Left cardiac atrium (tissue), 4 donors: ENCODE measurements at places on chromosomes 6 and 20.

- DNase-seq = peak; percentile 42
Observed at GRCh38 chr6:85449388-85449817, 480 bp upstream of the NT5E start.

DNA sequence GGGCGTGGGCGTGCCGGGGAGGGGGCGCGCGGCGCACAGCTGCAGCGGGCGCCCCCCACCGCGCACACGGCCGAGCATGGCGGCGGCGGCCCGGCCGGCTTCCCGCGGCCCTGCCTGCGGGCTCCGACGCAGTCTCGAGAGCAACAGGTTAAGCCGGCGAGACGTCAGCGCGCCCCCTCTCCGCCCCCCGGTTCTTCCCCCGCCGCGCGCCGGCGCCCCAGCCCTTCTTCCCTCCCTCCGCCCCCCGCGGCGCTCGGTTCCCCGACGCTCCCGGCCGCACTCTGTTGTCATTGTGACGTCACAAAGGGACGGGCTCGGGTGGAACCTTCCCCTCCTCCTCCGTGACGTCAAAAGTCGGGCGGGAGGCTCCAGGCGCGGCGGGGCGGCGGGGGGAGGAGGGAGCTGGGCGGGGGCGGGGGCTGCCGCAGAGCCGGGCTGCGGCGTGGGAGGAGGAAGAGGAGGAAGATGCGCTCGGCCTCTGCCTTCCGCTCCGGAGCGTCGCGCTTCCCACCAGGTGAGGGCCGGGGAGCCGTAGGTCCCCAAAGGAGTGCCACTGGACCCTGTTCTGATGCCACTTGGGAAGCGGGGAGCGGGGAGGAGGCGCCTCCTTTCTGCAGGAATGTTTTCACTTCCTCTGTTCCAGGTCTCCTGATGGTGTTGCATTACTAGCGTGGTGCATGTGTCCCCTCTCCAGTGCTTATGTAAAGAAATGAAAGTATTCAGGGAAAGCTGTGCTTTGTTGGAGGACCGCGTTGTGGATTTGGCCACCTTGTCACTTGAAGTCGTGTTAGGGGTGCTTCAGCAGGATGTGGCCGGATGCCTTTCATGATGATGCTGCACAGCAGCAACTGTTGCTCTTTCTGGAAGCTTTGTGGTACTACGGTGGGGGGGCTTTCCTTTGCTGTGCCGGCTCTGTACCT, 2.8 kb downstream of the JARID2 start:
- peak; percentile 98 for DNase-seq

GRCh38 chr6:117494283-117494682, 11.8 kb downstream of the DCBLD1 start:
- DNase-seq = no peak

GRCh38 chr6:125078602-125079321, 74.8 kb upstream of the TPD52L1 start:
- DNase-seq = no peak

GRCh38 chr6:16939839-16940238, 162.0 kb upstream of the STMND1 start:
- DNase-seq = no peak

GRCh38 chr20:21498195-21498594, 15.7 kb downstream of the NKX2-2 start:
- DNase-seq = no peak

GRCh38 chr6:79989641-79990040, 14.8 kb upstream of the TTK start:
- no peak for DNase-seq

DNA sequence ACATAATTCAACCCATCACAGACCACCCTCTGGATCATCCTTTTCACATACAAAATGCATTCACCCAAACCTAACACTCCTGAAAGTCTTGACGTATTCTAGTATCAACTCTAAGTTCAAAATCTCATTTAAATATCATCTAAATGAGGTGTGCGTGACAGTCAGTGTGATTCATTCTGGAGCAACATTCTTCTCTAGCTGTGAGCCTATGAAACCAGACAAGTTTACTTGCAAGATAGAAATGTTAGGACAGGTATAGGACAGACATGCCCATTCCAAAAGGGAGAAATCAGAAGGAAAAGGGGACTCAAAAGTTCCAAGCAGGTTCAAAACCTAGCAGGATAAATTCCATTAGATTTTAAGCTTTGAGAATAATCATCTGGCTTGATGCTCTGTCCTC, 329.7 kb downstream of the CD83 start:
- DNase-seq = no peak

- no peak for DNase-seq
Observed at GRCh38 chr20:10466325-10466724, 31.2 kb downstream of the SLX4IP start.

- DNase-seq = no peak
Observed at GRCh38 chr20:1376408-1377270, 16.2 kb downstream of the FKBP1A start.

- no peak for DNase-seq
Observed at GRCh38 chr6:20640181-20640580, 105.9 kb downstream of the CDKAL1 start.

DNA sequence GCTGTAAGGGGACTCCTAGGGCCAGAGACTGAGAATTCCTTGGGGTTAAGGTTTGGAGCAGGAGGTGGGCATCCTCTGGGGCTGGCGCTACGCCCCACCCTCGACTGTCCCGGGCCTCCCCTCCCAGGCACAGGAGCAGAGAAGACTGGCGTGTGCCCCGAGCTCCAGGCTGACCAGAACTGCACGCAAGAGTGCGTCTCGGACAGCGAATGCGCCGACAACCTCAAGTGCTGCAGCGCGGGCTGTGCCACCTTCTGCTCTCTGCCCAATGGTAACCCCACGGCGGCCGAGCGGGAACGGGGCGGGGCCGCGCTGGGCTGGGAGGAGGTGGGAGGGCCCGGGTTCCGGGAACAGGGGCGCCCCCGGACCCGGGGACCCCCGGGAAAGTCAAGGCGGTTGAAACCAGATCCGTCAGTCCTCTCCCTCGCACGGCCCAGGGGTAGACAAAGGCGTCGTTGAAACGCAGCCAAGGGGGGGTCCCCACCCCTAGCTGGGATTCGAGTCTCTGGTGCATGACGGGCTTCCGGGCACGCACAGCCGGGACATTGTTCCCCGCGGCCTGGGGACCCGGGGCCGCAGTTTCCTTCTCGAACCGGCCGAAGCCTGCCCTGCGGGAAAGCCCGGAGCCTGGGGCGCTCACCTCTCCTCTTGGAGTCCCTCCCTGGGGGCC, 844 bp downstream of the WFDC2 start:
- DNase-seq = peak; percentile 43

GRCh38 chr6:3789018-3789895, 37.7 kb upstream of the PXDC1 start:
- no peak for DNase-seq

- DNase-seq = no peak
Observed at GRCh38 chr6:44373051-44373450, 14.5 kb upstream of the CDC5L start.

GRCh38 chr6:30405934-30406333, 61.0 kb downstream of the RPP21 start:
- DNase-seq = no peak

DNA sequence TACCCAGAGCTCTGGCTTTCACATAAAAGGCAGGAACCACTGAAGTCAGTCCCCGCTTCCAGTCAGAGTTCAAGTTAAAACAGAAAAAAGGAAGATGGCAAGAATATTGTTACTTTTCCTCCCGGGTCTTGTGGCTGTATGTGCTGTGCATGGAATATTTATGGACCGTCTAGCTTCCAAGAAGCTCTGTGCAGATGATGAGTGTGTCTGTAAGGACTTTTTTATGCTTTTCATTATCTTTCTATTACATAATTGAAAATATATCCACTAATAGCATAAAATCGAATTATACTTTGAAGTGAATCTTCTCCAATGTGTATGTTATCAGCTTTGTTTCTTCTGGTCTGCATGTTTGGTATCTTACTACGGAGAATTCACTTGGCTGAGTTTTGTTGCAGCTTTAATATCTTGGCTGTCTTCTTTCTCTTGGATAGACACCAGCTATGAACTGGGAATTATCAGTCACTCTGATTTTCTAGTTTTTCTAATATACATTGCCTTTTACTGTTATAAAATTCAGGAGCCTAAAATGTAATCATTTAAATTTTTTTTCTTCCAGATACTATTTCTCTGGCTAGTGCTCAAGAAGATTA, at the start of gene OTOR:
Gene OTOR, plus strand, starts transcription at position 51 of the 593 bp plus-strand sequence. Its CDS starts 44 bp downstream, at position 95.
- no peak for DNase-seq

- no peak for DNase-seq
Observed at GRCh38 chr20:56826705-56827665, 197.9 kb downstream of the TFAP2C start.

DNA sequence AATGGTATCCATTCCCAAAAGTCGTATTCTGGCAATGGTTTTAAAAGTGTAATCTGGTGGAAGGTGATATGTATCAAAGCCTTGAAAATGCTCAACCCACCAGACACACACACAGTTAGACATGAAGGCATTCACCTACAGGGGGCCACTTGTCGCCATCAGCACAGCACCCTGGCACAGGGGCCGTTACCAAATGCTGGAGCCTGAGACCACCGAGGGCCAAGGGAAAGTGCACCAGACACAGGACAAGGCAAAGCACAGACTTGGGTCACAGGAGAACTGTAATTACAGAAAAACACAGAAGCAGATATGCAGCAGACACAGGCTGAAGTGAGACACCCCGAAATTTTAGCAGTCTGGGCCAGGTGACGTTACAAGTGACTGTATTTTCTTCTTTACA, 9.3 kb downstream of the TAF4 start:
- DNase-seq = no peak

DNA sequence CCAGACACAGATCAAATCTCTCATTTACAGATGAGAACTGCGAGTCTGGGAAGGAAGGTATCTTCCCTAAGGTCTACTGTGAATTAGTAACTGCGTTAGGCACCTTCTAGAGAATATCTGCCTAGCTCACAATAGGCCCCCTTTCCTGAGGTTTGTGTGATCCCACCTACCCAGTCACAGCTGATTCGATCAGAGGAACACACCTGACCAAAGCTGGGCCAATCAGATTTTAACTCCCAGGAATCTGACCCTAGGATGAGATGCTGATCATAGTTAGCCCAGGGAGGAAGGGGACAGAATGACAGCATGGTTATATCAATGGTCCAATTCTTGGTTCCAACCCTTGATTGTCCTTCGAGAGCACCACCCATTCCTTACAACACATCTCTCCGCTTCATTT, 7.4 kb upstream of the CCDC167 start:
- DNase-seq = no peak

GRCh38 chr6:129936329-129937165, 75.4 kb upstream of the TMEM244 start:
- peak; percentile 36 for DNase-seq
